ENCODE measurements at places on chromosomes 2 and 18.
A peak's percentile ranks its signal among the peaks of the same experiment; 100 is the strongest.

GRCh38 chr2:216676630-216677029 is 18.7 kb downstream of the IGFBP5 start:
- DNase-seq, result no peak

DNA sequence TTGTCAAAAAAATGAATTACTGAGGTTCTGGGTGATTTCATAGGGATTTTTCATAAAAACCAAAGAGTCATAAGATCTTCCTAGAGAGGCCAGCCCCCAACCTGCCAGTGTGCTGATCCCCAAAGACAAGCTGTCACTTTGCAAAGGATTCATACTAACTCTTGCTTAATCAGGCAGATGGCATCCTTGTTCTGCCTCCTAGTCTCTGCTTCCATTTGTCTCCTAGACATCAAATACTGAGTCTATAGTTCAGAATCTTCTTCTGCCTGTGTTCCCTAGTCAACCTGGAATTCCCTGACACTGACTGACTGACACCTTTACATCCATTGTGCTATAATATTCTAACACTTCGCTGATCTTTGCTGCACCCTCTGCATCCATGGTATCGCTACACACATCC is 84.9 kb downstream of the SLC8A1 start:
- no peak for DNase-seq

DNA sequence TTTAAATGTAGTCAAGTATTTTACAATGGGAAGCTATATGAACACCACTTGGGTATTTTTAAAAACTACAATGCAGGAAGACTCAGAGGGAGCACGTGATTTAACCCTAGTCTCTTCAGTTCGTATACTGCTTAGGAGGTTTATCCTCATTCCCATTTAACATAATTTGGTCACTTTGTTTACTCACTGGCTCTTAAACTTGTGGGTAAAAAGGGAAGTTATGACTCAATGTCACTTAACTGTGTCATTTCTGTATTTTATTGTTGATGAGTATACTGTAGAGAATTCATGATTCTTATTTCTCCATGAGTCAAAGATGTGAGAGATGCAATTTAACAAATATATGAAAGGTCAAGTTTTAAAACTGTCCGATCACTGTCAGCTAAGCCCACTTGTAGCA is 48.2 kb downstream of the SLC66A3 start:
- DNase-seq, result no peak

DNA sequence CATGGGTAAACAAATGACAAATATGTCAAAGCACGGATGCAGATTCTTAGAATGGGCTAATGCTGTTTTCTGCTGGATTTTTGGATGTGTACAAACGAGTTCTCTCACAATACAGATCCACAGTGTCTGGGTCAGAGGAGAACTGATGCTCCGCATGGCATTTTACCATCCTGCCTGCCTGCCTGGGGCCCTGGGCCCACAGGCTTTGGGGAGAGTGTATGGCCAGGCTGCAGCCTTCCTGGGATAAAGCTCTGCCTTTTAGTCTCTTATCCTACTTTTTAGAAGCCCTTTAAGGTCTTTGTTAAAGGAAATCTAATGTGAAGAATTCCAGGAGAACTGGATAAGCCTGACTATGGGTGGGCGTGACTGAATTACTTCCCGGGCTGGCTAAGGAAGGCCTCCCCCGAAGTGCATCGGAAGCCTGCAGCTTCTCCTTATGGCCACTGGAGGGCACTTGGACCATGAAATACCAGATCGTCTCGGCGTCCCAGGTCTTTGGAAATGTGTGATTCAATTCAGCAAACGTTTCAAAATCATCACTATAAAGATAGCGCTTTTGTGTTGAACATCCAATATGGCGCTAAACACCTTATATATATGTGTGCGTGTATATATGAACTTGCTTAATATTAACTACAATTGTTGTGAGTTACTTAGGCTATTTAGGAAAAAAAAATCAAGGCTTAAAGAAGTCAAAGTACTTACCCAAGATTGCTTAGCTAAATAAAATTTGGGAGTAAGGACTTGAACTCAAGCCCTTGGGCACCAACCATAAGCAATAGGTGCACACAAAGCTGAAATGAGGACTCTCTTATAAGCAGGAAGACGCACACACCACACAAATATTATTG is 15.2 kb upstream of the DNPEP start:
- peak; percentile 44 for DNase-seq

- DNase-seq, result no peak
These were observed 1467.4 kb upstream of the NXPH2 start for GRCh38 chr2:140247451-140248195.

- no peak for DNase-seq
These were observed 993.6 kb upstream of the NXPH2 start for GRCh38 chr2:139773720-139774277.

DNA sequence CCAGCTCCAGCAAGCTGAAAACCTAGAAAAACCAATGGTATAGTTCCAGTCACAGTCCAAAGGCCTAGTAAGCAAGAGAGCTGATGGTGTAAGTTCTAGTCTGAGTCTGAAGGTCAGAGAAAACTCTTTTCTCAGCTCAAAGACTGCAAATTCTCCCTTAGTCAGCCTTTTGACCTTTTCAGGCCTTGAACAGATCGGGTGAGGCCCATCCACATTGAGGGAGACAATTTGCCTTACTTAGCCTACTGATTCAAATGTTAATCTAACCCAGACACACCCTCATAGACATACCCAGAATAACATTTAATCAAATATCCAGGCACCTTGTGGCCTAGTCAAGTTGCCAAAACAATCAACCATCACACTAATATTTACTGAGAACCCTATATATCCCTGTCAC is 110.8 kb upstream of the KCNJ3 start:
- DNase-seq, result no peak

GRCh38 chr2:14137643-14138042 is 494.9 kb upstream of the LRATD1 start:
- DNase-seq, result no peak

- no peak for DNase-seq
These were observed 19.7 kb upstream of the DCTN1 start for GRCh38 chr2:74399785-74400184.

DNA sequence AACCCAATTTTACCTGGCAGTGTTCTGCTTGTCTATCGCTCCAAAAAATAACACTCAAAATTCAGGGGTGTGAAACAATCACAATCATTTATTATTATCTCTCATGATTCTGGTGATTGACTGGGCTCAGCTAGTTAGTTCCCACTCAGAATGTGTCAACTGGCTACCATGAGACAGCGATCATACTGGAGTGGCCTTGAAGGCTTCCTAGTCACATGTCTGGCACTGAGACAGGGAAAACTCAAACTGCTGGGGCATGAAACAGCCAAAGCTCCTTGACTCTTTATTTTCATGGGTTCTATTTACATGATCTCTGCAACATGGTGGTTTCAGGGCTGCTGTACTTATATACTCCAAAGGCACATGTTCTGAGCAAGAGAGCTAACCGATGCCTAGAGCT is 6.2 kb upstream of the ANXA4 start:
- no peak for DNase-seq

DNA sequence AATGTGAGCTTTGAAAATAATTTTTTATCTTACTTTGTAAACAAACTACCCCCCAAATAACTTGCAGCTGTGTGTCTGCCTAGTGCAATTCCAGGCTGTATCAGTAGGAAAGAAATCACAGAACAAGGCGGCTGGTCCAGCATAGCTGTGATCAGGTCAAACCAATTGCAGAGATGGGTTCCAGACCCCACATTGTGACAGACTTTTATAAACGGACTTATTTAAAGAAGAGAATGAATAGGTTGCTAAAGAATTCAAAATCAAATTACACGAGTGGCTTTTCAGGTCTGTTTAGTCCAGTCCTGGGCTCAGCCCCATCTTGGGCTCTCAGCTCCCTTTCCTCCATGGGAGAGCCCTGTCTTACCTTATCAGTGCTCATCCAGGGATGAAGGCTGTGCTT is 11.1 kb downstream of the BMP10 start:
- no peak for DNase-seq

- DNase-seq, result no peak
These were observed 187.5 kb upstream of the ACVR2A start for GRCh38 chr2:147657086-147658000.

DNA sequence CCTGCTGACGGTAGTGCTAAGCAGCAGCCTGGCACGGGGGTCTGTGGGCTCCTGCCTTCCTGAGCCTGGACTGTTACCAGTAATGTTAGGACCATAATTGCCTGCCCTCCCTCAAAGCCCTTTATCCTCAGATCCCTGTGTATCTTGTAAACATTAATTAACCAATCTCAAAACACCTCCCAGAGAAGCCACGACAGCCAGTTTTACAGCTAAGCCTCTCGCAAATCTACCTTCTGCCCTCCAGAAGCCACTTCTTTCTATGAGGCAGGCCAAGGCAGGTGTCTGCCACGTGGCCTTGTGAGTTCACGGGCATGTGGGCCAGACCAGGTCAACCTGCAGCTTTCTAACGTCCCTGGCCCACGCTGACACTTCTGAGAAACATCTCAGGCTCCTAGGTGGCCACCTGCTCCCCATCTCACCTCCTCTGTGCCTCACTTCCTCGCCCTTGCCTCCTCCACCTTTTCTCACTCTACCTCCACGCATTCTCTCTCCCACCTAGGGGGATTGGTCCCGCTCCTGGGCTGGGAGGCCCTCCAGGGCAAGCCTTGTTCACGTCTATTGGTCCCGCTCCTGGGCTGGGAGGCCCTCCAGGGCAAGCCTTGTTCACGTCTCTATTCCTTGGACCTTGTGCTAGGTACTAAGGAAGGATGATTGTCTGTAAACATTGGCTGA is 64.3 kb downstream of the EDAR start:
- no peak for DNase-seq

DNA sequence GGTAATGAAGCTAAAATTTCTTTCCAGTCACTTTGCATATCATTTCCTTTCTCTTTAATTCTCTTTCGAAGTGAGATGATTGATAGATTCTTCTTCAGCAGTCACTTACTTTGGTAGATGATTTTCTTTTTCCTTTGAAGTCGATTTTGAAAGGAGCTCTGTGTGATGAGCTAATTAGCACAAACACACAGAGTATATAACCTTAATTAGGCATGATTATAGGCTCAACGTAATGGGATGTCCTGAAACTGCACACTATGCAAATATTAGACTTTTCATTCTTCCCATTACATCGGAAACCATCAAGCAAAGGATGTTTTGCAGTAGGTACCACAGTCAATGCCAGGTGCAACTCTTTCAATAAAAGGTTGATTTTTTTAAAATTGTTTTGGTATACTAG is 6.4 kb upstream of the CTLA4 start:
- DNase-seq, result no peak

DNA sequence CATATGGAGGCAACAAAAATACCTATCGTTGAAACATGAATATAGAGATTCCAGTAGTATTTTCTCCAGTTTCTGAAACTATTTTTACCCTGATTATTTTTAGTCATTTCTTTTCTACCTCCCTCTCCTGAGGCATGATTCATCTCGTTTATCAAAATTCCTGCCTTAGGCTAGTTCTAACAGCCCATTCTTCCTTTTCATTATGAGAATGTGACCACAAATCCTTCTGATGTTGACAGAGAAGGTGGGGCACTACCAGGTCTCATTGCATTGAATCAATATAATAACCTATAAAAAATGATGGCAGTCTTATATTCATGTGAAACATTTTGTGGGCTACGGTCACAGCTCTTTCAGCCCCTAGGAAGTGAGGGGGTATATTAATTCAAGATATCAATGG is 406.5 kb upstream of the UBE2E3 start:
- no peak for DNase-seq

GRCh38 chr2:150732064-150732463 is 244.6 kb upstream of the RND3 start:
- DNase-seq, result no peak

- DNase-seq, result no peak
These were observed 22.4 kb upstream of the NAGK start for GRCh38 chr2:71045865-71046548.

- no peak for DNase-seq
These were observed 454.2 kb upstream of the HNRNPA3 start for GRCh38 chr2:176758426-176758825.

- DNase-seq, result no peak
These were observed 54.8 kb downstream of the DNMT3A start for GRCh38 chr2:25286723-25287483.

GRCh38 chr2:25483607-25484266 is 142.0 kb upstream of the DNMT3A start:
- DNase-seq, result no peak

GRCh38 chr18:13260935-13261640 is 42.5 kb downstream of the LDLRAD4 start:
- DNase-seq, result no peak

DNA sequence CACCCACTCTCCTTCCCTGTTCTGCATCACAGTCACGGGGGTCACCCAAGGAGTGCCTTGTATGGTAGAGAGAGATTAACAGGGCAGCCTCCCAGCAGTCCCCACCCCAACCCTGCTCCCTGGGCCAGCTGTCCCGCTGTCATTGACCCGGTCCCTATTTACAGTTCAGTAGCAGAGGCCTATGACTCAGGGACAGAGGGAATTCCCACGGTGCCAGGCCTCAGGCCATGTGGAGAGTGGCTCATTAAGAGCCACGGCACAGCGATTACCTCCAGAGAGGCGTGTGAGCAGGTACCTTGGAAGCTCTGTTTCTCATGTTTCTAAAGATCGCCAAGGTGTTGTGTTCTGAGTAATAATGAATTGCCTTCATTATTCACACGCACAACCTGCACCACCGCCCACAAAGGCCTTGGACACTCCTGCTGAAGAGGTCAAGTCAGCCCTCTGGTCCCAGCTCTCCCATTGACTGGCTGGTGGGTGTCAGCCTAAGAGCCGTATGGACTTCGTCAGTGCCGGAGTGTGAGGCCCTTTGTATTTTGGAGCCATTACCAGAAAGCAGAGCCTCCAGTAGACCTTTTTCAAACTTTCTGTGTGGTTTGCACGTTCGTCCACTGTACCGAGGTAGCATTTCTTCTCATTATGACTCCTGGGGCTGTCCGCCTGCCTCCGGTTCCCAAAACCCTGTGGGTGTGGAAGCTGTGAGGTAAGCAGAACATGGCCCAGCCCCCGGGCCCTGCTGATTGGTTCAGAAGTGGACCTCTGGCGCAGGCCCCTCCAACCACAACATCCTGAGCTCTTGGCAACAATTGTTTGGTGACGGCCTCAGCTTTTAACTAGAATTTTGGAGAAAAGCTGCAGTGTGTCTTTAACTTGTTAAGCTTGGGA is 47.0 kb downstream of the SERTAD2 start:
- peak; percentile 87 for DNase-seq

GRCh38 chr18:46260016-46260878 is 156.1 kb downstream of the HAUS1 start:
- DNase-seq, result no peak

DNA sequence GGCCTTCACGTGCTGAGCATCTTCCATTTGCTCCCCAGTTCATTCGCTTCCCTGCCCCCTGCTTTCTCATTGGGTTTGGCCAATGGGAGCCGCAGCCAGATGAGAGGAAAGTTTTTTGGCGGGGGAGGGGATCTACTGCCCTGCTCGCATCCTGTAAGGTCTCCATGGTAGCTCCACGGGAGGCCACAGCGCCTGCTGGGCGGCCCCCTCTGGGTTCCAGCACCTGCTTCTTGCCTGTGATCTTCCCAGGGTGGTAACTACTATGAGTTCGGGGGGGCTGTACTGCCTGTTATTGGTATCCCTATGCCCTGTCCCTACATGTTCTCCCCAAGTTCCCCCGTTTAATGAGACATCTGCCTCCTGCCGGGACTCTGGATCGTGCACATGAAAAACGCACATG is 57.2 kb downstream of the INPP5D start:
- no peak for DNase-seq
